ENCODE measurements at places on chromosomes 11 and 22. TPM values are rescaled to one million over a fixed set of nuclear protein-coding genes. Genes with fewer than 3 reads are reported as not detected.
A peak's percentile ranks its signal among the peaks of the same experiment; 100 is the strongest.

GRCh38 chr22:39153220-39153717, 789 bp upstream of the CBX7 start:
- H3K27ac ChIP-seq: peak overlapping the region; percentile 97
- H3K27me3 ChIP-seq: no peaks in the 10 kb centered on the region
- DNase-seq: no peak

DNA sequence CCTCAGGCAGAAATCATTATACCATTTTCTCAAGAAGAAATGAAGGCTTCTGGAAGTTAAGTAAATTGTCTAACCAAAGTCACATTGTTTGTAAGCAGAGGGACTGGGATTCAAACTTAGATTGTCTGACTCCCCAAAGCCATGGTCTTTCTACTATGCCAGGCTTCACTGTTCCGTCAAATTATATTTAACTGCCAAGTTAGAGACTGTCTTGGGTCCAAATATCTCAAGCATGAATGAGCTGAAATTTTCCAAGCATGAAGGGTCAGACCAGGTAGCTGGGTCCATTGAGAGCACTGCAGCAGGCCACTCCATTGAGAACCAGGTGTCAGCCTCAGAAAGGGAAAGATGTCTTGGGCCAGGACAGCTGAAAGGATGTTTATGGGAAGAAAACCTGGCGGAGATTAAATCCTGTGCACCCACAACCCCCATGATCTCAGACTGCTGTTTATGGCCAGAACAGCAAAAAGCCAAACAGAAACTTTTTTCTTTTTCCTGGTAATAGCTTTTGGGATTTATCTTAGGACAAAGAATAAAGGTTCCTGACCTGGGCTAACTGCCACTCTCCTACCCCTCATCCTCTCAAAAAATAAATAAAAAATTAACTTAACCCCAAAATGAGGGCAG, 612.3 kb downstream of the INSC start:
- H3K36me3 ChIP-seq: no peaks in the 10 kb centered on the region
- no peaks in the 10 kb centered on the region for H3K27me3 ChIP-seq
- H3K4me3 ChIP-seq: no peak overlapping the region
- peaks cover 8% of the 10 kb centered on the region for H3K4me1 ChIP-seq
- H3K27ac ChIP-seq: no peak overlapping the region

Gene TPBGL
- not detected for total RNA-seq

Gene POU2F3
- total RNA-seq: not detected

Measured in heart left ventricle (tissue), 16 donors.